Renal cortex interstitium (tissue), 15 donors: ENCODE measurements at places on chromosomes 5 and 9. TPM values are rescaled to one million over a fixed set of nuclear protein-coding genes. Genes with fewer than 3 reads are reported as not detected.
A peak's percentile ranks its signal among the peaks of the same experiment; 100 is the strongest.

The PCDHGA12 gene
- 1.5 TPM for polyA plus RNA-seq

The RNF20 gene
- 60.3 TPM for polyA plus RNA-seq

The TLX3 gene
- polyA plus RNA-seq = not detected

The PCDHGA7 gene
- polyA plus RNA-seq = 2.0 TPM

The FBP2 gene
- not detected for polyA plus RNA-seq

The ENHO gene
- 1.4 TPM for polyA plus RNA-seq

The SHISAL2B gene
- not detected for polyA plus RNA-seq

The LECT2 gene
- polyA plus RNA-seq = 2.3 TPM

The FREM1 gene
- polyA plus RNA-seq = 187 TPM

The SH3RF2 gene
- 5.9 TPM for polyA plus RNA-seq

The AGTPBP1 gene
- 24.0 TPM for polyA plus RNA-seq

The CYLC2 gene
- polyA plus RNA-seq = not detected

The BAAT gene
- polyA plus RNA-seq = 0.36 TPM

The FCN1 gene
- 3.4 TPM for polyA plus RNA-seq

The UBE2QL1 gene
- polyA plus RNA-seq = 0.79 TPM

The OSMR gene
- 9.8 TPM for polyA plus RNA-seq

The RETREG1 gene
- polyA plus RNA-seq = 50.5 TPM

GRCh38 chr5:100595152-100595811 is 60.1 kb downstream of the FAM174A start:
- no peak for DNase-seq

- peak; percentile 43 for DNase-seq
Observed at GRCh38 chr9:105157171-105157583, 87.3 kb upstream of the SLC44A1 start.

DNA sequence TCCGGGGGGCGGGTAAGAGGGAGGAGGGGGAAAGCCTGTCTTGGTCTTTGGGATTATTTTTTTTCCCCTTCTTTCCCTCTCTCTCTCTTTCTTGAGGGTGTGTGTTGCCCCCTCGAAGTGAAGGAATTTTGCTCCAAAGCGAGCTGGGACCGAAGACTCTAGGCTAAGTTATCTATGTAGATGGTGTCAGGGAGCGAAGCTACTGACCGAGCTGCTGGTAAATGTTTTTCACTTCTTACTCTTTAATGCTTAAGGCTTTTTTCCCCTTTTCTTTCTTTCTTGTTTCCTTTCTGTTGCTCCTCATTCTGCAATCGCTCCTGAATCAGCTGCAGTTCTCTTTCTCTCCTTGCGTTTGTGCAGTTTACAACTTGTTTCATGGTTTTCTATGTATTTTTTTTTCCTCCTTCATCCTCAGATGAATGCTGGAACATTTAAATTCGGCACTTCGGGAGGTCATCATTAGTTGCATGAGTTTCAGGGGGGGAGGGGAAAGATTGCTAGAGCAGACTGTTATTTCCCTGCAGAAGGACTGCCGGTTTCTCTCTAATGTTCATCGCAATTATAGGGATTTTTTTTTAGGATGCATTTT is 1312.0 kb upstream of the WWC1 start:
- peak; percentile 8 for DNase-seq

- no peak for DNase-seq
Observed at GRCh38 chr9:130444565-130445221, at the start of gene ASS1. Gene ASS1, plus strand, starts transcription at chr9:130444961. Its CDS starts 7,268 bp downstream, at chr9:130452229.

- DNase-seq = no peak
Observed at GRCh38 chr5:3142261-3143027, 391.0 kb upstream of the IRX2 start.

GRCh38 chr9:129013674-129014073 is 14.5 kb downstream of the SH3GLB2 start:
- no peak for DNase-seq

GRCh38 chr5:2369178-2369577 is 382.3 kb downstream of the IRX2 start:
- DNase-seq = no peak

- DNase-seq = no peak
Observed at GRCh38 chr5:130050585-130050984, 146.3 kb downstream of the CHSY3 start.

DNA sequence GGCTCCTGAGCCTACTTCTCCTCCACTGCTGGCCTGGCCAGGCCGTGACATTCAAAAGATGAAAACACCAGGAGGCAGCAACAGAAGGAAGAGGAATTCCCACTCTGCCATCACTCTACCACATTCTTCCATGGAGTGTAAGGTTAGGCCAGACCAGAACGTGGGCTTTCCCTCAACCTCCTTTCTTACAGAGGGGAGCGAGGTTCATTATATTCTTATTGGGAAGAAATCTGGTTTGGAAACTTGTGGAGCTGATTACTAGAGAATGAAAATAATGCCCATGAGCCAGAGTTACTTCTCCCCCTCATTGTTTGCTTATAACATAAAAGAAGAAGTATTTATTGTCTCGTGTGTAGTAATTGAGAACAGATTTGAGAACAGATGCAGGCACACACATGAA is 136.3 kb upstream of the BASP1 start:
- no peak for DNase-seq

DNA sequence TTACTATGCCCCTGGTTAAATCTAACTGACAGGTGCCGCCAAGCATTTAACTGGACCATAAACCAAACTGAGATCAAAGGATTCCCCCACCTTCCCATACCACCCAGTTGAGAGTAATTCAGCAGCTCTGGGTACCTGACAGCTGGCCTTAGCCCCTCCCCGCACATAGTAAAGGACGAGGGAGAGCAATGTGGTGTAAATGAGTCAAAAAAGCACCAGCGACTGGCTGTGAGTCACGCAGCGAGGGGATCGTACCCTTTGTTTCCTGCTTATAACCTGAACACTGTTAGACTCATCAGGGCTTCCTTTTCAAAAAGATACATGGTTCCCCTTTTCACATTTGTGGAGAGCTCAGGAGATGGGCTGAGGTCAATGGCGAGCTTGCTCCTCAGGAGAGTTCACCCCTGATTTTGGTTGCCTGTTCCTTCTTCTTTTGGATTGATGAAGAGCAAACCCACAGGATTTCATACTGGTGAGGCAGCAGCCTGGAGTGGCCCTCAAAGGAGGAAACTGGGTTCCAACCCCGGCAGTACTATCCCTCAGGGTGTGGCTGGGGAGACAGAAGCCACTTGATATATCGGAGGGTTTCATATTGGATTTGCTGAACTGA is 71.5 kb downstream of the ANKRD33B start:
- no peak for DNase-seq

DNA sequence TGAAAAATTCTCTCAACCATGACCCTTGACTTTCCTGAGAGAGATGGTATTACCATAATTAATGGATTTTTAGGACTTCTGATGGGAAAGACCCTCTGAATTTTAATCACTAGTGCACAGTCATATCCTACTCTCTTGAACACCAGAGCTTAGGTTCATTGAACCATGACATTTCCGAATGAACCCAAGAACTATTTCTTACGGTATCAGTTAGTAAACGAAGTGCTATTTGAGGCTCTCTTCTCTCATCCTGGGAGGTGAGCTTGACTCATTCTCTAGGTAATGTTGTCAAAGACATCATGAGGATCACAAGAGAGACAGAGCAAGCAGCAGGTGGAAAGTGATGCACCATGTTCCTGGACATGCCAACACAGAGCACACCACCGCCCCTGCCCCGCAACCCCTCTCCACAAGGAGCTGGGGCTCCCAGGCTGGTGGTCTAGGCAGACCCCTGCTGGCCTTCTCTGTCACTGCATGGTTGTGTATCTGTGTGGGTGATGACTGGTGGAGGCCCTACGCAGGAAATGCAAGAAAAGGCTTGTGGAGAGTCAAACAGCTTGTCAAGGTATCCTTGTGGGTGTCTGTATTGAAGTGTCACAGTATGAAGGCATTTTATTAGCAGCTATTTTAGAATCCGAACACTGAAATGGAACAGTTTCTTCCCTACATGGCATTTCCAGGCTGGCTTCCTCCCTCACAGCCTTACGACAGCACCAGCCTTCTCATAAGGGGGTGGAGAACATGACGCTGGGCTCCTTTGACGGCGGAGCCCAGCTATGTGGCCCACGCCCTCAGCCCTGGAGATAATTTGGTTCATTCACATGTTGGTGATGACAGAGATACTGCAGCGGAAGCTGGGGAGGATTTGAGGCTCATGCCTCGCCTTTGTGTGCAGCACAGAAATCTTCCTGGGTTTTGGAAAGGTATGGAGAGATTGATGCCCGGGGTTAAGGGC is 297.6 kb downstream of the NTRK2 start:
- no peak for DNase-seq

DNA sequence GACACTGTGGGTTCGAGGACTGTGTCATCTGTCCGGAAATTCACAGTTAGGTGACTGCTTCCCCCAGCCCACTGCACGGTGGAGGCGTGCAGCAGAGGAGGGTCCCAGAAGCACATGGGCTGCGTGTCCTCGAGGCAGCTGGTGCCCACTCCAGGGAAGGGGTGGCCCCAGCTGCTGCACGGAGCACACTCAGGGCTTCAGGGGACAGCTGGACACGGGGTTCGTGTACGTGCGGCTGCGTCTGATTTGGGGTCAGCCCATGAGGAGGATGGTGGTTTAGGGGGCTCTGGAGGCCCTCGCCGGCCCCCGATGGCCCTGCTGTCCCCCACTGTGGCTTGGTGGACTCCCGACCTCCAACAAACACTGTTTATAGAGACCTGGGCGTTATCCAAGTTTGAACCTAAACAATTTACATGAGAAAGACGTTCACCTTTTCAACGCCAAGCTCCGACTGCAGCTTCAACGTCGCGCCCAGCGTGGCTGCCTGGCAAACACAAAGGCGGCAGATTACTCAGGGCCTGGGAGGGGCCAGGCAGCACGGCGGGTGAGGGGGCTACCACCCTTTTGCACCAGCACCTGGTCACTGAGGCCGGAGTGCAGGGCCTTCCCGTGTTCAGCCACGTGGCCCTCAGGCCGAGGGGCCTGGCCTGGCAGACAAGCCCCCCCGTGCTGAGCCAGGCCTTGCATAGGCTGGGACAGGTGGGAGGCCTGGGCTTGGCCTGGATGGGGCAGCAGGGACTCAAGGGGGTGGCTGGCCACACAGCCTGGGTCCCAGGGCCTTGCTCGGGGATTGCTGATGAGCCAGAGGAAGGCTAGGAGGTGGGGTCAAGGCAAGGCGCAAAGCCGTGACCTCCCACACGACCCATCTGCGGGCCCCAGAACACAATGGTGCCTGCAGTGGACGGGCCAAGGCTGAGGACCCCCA is 55.2 kb downstream of the EXD3 start:
- no peak for DNase-seq

- no peak for DNase-seq
Observed at GRCh38 chr5:3509290-3509689, 86.3 kb upstream of the IRX1 start.

- DNase-seq = no peak
Observed at GRCh38 chr5:142495531-142495930, 170.7 kb upstream of the SPRY4 start.

GRCh38 chr9:127634021-127634420 is 21.9 kb downstream of the STXBP1 start:
- no peak for DNase-seq

GRCh38 chr9:101840694-101841188 is 102.3 kb upstream of the GRIN3A start:
- no peak for DNase-seq

GRCh38 chr5:155938051-155938450 is 388.9 kb upstream of the SGCD start:
- DNase-seq = no peak

DNA sequence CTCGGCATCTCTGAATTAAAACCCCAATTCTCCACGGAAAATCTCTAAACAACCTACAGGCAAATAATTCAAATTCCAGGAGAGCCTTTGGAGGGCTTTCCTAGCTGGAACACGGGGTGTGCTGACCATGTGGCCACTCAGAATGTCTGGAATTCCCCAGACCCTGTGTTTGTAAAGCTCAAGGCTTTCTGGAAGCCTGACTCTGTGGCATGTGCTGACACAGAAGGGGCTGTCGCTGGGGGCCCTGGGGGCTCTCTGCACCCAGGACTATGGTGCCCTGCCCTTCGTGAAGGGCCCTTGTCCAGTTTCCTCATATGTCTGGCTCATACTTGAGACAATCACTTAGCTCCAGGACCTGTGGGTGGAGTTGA is 29.0 kb upstream of the BOD1 start:
- DNase-seq = peak; percentile 33

- DNase-seq = no peak
Observed at GRCh38 chr5:154087260-154087659, 48.5 kb downstream of the MFAP3 start.

- DNase-seq = no peak
Observed at GRCh38 chr9:75921391-75922127, 31.1 kb downstream of the PCSK5 start.

- no peak for DNase-seq
Observed at GRCh38 chr5:181188700-181189362, 16.2 kb downstream of the TRIM7 start.

- no peak for DNase-seq
Observed at GRCh38 chr5:57219386-57219785, 45.5 kb downstream of the GPBP1 start.

GRCh38 chr9:79257228-79257781 is 314.5 kb upstream of the TLE4 start:
- peak; percentile 33 for DNase-seq

GRCh38 chr9:89496645-89497256 is 1.2 kb downstream of the SEMA4D start:
- DNase-seq = no peak

GRCh38 chr9:81824802-81825730 is 103.2 kb upstream of the SPATA31D4 start:
- DNase-seq = no peak

DNA sequence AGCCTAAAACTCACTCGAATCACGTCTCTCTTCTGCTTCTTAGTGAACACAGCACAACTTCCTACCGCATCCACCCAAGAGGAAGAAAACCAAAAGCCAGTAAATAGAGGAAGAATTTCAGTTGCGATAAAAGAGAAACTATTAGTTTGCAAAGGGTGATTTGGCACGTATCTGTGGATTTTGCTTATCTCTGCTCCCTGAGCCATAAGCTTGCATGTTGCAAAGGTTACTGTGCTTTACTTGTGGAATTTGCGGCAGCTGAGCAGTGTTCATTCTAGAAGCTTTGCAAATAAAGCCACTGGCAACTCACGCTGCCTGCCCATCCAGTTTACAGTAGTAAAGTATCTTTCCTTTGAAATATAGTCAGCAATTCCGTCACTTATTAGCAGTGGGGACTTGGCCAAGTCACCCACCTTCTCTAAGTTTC is 149.0 kb upstream of the PCA3 start:
- DNase-seq = no peak

DNA sequence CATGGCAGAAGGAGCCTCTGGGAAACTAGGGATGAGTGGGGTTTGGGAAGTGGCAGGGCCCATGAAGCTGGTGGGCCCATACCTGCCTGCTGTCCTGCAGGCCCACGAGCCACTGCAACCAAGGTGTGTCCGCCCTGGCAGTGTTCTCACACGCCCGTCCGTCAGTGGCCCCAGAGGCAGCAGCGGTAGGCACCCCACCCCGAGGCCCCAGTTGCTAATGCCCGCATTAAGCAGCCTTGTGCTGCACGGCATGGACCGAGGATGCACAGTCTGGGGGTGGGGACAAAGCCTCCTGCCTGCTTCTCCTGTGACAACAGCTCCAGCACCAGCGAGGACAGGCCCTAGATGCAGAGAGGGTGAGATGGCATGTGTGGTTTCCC is 41.3 kb downstream of the HK3 start:
- no peak for DNase-seq

- no peak for DNase-seq
Observed at GRCh38 chr5:74363603-74364205, 276.8 kb downstream of the ENC1 start.
